ENCODE measurements at places on chromosomes 7 and 10.

DNA sequence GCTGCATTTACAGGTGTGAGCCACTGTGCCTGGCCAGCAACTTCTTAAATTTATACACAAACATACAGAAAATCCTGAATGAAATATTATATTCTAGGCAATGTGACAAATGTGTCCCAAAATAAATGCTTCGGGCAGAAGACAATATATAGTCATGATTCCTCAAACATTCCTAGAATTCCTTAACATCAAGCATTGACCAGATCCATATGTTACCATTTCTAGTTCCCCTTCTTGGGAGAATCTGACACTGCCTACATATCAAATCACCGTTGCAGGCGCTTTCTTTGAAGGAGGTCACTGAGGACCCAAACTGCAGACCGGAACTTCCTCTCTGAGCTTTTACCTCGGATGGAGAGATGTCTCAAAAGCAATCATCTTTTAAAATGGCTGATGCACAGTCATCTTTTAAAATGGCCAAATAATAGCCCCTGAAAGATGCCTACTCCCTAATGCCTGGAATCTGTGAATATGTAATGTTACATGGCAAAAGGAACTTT, 323.5 kb downstream of the PHF14 start:
- no peak for DNase-seq

DNA sequence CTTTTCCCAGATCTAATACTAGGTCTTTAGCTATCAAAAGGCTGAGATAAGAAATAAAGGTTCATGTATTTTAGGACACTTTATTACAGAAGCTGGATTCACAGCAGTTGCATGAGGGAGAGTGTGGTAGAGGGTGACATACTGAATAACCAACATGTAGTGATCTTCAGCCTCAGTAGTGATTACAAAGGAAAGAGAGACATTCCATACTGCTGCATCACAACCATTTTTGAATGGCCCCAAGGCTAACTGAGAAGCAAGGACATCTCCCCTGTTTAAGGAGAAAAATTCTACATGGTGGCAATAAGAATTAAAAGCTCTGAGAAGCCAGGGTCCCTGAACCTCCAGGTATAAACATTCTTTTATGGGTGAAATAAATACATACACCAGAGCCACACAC, 35.3 kb downstream of the COG5 start:
- no peak for DNase-seq

GRCh38 chr10:119197921-119198320, 9.4 kb upstream of the GRK5 start:
- no peak for DNase-seq

DNA sequence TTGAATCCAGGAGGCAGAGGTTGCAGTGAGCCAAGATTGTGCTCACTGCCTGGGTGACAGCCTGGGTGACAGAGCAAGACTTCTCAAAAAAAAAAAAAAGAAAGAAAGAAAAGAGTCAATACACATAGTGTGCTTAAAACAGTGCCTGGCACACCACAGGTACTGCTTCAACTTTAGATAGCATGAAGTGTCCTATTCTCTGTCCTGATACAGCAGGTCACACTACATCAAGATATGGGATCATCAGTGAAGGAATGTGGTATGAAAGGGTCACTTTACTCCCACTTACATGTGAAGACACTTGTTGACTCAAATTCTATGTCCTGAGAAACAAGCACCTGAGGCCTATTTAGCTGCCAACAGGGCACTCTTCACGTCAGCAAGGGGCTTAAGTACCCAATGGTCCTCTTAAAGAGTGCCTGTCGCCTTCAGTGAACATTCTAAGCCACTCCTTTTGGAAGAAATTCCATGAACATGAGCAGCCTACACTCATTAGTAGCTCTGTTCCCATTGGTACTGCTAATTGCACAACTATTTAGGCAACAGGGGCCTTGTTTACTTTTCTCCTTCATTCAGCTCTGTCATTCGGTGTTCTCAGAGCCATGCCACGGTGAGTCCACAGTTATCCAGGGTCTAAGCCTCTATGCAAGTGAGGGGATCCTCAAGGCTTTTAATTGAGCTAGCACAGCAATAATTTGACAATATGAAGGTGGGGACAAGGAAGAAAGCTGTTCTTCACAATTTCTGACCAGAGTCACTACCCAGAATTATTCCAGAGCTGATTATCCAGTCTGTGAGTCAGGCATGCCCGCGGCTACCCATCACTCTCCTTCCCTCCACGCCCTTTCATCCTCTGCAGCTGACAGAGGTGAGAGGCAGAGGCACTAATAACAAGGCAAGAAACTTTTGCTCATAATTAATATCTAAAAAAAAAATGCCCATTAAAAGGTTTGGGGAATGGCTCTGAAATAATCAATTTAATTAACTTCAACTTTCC, 56.6 kb upstream of the PTN start:
- no peak for DNase-seq

DNA sequence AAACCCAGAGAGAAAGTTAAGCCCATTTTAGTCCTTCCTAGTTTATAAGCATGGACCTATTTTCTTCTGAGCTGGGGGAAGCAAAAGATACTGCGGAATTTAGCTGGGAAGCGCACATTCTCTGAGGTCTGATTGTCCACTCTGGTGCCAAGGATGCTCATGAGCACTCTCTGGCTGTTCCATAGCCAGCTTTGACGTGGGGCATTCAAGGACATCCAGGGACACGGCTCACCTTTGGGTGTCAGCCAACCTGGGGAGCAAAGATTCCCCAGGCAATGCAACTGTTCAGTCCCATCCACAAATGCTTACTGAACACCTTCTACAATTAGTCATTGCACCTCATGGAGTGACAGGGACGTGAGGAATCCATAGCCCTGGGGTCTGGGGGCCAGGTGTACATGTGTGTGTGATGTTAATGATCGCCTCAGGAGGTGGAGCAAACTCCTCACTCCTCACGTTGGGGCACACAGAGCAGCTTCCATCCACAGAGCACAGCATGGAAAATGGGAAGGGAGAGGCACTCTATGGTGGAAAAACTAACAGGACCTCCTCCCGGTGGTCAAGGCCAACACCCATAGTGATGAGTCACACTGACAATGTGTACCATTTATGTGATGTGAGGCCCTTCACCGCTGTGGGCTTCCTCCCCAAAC, 67.5 kb upstream of the IGFBP3 start:
- no peak for DNase-seq

DNA sequence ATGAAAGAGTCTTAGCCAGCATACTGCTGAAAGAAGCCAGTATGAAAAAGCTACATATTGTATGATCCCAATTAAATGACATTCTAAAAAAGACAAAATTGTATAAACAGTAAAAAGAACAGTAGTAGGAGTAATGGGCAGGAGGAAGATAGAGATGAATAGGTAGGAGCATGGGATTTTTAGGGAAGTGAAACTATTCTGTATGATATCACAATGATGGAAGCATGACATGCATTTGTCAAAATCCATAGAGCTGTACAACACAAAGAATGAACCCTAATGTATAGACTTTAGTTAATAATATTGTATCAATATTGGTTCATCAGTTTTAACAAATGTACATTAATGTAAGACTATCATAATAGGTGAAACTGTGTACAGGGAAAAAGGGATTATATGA, 147.9 kb downstream of the IMMP2L start:
- no peak for DNase-seq

DNA sequence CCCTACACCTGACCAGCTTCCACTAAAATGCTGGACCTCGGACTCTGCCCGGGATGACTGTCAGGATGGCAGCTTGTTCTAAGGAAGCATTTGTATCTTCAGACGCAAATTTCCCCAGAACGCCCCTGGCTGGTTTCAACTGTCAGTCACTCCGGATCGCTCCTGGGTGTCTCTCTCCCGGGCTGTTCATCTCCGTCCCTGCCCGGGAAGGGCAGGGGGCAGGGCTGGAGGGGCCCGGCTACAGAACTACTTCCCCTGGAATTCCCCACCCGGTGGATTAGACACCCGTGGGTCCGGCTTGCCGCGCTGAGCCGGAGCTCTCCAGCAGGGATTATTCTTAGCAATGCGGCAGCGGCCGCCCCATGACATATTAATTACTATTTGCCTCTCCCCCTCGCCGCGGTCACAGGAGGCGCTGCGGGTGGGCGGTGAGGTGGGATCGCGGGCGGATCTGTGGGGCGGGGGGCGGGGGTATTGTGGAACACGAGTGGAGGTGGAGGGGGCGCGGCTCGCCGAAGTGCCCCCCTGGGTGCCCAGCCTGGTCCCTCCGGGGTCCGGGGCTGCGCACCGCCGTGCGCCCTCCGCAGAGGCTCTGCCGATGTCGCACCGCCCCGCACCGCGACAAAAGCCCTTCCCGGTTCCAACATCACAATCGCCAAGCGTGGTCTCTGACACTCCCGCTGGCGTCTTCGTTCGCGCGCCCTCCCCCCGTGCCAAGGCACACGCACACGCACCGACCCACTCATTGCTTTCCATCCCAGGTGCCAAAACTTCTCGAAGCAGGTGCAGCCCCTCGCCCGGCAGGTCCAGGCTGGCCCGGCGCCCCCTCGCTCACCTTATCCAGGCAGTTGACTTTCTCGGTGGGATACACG, 276.1 kb upstream of the NEBL start:
- DNase-seq = no peak

- no peak for DNase-seq
These were observed 49.2 kb upstream of the FAM133B start for GRCh38 chr7:92639213-92639896.

DNA sequence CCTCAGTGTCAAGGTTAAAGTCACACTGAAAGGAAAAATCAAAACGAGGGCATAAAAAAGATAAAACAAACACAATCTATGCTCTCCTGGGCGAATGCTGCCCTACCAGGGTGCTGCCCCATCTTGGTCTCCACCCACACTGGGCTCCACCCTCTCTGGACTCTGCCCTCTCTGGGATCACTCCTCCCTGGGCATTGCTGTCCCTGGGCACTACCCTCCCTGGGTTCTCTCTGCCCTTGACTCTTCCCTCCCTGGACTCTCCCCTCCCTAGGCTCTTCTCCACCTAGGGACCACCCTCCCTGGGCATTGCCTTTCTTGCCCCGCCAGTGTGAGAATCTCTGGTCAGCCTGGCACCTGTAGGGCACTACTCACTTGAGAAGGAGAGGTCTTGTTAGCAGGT, 8.6 kb downstream of the GDF2 start:
- DNase-seq = no peak

DNA sequence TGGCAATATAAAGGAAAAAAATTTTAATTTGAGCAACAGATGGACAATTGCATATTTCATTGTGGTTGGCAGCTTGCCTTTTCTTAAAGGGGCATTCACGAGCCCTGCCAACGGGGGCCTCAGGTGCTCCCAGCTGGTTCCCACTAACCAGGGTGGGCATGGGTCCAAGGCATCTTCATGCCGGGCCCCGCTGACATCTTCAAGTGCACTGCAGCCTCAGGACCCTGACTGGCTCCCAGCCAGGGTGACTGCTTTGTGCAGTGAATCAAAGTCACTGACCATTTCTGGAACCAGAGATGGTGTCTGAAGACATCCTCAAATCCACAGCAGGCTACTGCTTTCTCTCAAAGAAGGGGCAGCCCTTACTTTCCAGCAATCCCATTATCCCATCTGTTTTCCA, 275.2 kb upstream of the MGMT start:
- no peak for DNase-seq

DNA sequence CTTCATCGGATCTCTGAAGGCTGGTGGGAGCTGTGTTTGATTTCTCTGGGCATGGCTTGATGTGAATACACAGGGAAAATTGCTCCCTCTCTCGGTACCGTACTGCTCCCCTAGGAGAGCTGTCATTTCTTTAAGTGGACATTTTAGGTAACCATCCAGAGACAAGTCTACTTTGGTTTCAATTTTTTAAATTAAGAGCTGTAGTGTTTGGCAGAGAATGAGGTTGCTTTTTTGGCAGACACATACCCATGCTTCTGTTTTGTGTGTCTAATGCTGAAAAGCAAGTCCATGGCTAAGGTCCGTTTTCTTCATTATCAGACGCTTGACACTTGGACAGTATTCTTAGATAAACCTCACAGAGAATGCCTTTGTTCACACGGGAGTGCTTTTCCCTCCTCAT, 61.3 kb upstream of the TRIL start:
- no peak for DNase-seq

GRCh38 chr7:105132335-105132734, 118.3 kb downstream of the KMT2E start:
- no peak for DNase-seq

DNA sequence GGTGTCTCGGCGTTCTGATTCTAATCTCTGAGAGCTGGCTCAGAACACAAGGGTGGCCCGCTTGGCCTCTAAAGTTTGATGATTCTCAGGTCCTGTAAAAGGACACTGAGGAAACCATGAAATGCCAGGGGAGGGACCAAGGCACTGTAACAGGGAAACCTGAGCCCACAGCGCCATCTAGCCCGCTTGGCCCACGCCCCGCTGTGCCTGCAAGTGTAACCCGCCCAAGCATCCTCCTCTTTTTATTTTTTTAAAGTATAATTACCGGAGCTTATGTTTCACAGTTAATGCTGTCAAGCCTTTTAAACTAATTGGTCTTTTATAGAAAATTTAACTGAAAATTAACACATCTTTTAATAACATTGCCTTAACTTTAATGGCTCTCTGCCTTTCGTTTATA, 734.7 kb downstream of the KCNMA1 start:
- no peak for DNase-seq

- no peak for DNase-seq
These were observed 233.7 kb downstream of the PTEN start for GRCh38 chr10:88097092-88097516.

- DNase-seq = no peak
These were observed 156.3 kb upstream of the CACNA2D1 start for GRCh38 chr7:82599895-82600294.

- DNase-seq = no peak
These were observed 19.5 kb downstream of the HSPA12A start for GRCh38 chr10:116722736-116723427.

- no peak for DNase-seq
These were observed 94.6 kb upstream of the FAM204A start for GRCh38 chr10:118436742-118437141.

GRCh38 chr10:80413271-80413996, 5.1 kb downstream of the PRXL2A start:
- DNase-seq = no peak

DNA sequence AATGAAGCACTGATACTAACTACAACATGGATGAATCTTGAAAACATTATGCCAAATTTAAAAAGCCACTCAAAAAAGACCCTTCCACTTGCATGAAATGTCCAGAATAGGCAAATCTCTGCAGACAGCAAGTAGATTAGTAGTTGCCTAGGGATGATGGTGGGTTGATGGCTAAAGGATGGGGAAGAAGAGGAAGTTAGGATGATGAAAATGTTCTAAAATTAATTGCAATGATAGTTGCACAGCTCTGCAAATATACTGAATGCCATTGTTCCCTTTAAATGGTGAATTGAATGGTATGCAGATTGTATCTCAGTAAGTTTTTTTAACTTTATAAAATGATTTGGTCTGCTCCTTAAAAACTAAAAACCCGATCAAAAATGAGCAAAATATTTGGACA, 7.3 kb upstream of the LIPA start:
- no peak for DNase-seq

DNA sequence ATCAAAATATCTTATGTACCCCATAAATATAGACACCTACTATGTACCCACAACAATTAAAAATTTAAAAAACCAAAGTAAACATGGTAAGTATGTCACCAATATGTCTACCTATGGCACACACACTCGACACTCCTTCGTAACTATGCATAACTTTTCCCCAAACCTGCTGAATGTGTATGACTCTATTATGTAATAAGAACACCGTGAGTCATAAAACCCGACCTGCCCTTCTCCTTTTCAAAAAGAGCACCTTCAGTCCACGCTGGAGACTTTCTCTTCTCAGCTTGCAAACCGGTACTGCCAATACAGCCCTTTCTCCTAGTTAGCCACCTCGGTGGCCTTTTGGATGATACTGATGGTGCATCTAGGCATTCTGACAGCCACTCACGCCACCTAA, 186.3 kb downstream of the PRPF18 start:
- no peak for DNase-seq

- DNase-seq = no peak
These were observed 81.7 kb downstream of the ST7 start for GRCh38 chr7:117034851-117035464.

Data from cerebellar nuclear complex (tissue), 1 donor.